ENCODE measurements at places on chromosomes 3 and 15.
A peak's percentile ranks its signal among the peaks of the same experiment; 100 is the strongest.

- no peak for DNase-seq
Measured at GRCh38 chr15:80572337-80572736, 122.8 kb upstream of the ABHD17C start.

- DNase-seq: no peak
Measured at GRCh38 chr3:151093905-151094304, 8.4 kb downstream of the MED12L start.

GRCh38 chr15:60004009-60004845 is at the start of gene FOXB1:
FOXB1 (plus strand) TSS chr15:60004311; CDS start chr15:60004964, 653 bp downstream.
- DNase-seq: no peak

GRCh38 chr3:73080216-73080966 is 18.9 kb downstream of the EBLN2 start:
- no peak for DNase-seq

GRCh38 chr3:184339001-184339400 is 1.6 kb downstream of the FAM131A start:
- no peak for DNase-seq

- no peak for DNase-seq
Measured at GRCh38 chr15:90819390-90819789, 49.0 kb upstream of the FURIN start.

DNA sequence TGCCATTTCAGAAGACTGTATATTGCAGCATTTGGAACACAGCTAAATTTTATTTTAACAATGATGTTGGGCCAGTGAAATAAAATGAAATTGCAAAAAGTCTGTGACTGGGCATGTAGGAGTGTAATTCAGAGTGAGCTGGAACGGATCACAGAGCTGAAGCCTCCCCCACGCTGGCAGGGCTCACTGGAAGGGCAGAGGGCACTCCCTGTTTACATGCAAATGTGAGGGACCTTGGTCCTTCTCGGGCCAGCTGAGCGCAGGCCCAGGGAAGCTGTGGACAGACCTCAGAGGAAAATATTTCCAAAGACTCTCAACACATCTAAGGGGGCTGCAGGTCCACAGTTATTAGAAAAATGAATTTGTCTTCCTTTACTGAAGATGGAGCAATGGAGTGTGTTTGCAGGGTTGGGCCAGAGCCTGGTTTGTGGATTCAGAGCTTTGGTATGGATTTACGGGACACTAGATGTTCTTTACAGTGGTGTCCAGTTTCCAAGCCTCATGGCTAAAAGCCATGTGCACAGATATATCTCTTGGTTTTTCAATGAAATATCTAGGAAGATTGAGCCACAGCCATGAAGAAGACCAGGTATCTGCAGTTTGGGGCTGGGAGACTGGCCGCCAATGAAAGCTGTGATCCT is 32.0 kb downstream of the TRPM1 start:
- no peak for DNase-seq

DNA sequence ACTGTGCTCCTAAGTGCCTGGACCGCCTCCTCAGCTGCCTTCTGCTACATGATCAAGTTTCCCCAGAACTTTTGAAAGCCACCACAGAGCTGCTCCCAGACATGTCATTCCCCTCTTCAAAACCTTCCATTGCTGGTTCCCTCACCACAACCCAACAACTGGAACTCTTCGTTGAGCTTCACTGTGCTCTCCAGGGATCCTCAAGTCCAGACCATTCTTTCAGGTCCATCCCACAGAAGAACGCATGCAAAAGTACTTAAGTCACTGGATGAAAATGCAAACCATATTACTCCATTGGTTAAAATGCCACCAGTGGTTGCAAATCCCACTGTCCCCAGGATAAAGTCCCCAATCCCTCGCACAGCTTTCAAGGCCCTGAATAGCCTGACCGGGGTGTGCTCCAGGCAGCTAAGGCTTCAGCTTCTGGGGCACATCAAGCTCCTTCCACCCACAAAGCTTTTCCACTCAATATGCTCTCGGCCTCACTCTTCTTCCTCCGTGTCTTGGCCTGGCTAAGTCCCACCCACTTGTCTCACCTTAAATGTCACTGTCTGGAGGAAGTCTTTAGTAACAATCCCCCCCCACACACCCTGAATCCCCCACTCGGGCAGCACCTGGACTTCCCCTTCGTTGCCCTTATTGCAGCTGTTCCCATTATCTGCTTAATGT is 84.8 kb downstream of the XXYLT1 start:
- no peak for DNase-seq

DNA sequence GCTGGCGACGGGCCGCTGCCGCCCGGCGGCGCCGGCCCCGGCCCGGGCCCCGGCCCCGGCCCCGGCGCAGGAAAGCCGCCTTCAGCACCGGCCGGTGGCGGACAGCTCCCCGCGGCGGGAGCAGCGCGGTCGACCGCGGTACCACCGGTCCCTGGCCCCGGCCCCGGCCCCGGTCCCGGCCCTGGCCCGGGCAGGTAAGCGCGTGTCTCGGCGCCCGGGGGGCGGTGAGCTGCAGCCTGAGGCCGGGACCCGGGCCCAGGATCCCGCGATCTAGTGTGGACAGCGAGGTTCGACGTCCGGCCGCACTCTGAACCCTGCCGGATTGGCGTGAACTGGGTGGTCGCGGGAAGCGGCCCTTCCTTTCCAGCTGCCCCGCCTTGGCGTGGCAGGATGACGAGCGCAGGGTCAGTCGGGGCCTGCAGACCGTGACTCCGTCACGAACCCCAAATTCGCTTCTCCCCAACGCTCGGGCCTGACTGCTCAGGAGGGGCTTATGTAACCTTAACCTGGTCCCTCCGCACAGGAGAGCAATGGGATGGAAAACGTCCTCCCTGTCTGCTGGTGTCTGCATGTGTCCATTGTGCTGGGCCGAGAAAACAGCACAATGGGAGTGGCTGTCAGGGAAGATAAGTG is 472 bp downstream of the BSN start:
- DNase-seq: peak; percentile 34

DNA sequence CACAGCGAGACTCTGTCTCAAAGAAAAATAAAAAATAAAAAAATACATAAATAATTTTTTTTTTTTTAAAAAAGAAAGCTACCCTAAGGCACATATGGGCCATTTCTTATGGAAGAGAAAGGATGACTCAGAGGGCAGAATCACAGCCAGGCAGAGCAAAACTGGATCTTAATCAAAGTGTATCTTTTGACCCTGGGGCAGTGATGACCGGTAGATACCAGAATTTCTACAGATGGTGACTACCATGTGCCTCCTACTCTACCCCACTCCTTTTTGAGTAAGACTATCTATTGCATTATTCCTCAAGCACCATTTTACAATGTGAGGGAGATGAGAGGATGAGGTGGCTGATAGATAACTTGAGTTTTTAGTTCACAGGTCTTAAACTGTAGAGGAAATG is 26.0 kb downstream of the TARS3 start:
- DNase-seq: no peak

DNA sequence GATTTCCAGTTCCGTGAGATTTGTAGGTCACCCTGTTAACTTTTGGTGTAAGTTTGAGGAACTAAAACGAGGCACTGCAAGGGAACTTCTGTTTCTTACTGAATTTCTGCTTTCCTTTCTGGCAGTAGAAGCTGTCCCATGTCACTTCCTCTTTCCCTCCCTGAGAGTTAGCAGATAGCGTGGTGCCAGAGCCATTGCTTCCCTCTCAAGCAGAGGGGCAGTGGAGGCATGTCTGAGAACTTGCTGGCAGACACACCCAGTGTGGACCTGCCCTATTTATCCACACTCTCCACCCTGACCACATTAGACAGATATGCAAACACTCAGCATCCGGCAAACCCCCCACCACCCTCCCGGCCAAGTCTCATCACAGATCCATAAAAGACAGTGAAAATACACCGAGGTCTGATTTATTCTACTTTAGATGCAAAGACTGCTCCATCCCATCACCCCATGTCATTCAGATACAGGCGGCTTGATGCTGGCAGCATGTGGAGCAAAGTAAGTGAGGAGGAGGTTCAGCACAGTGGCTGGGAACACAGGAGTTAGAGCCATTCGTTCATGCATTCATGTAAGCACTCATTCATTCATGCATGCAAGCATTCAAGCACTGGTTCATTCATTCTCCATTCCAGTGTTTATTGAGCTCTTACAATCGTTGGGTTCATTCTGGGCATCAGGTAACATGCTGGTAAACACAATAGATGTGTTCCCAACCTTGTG is 324.7 kb downstream of the SHQ1 start:
- no peak for DNase-seq

DNA sequence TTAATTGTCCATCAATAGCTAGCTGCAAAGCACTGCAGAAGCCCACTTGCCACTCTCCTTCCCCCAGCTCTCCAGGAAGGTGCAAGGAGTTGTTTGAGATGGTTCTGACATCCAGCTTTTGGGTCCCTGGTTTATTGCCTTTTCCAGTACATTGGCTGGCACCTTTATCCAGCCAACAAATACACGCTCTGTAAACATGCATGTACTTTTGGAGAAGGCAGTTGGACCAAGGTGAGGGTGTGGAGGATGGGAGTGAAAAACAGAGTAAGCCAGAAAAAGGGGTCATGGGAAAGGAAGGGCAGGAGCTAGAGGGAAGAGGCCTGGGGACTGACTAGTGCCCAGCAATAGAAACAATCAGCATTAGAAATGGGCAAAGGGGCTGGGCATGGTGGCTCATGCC is 102.7 kb downstream of the CGNL1 start:
- no peak for DNase-seq

GRCh38 chr3:46987319-46987742 is 7.9 kb downstream of the NBEAL2 start:
- no peak for DNase-seq

- DNase-seq: no peak
Measured at GRCh38 chr15:97947465-97948260, 12.8 kb upstream of the ARRDC4 start.

- DNase-seq: no peak
Measured at GRCh38 chr3:6120786-6121185, 740.1 kb upstream of the GRM7 start.

DNA sequence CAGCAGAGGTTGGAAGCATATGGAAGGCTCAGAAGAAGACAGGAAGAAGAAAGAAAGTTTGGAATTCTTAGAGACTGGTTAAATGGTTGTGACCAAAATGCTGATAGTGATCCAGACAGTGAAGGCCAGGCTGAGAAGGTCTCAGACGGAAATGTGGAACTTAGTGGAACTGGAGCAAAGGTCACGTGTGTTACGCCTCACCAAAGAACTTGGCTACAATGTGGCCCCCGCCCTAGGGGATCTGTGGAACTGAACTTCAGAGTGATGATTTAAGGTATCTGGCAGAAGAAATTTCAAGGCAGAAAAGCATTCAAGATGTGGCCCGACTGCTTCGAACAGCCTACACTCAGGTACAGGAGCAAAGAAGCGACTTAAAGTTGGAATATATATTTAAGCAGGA is 83.1 kb downstream of the MYO5A start:
- DNase-seq: no peak

DNA sequence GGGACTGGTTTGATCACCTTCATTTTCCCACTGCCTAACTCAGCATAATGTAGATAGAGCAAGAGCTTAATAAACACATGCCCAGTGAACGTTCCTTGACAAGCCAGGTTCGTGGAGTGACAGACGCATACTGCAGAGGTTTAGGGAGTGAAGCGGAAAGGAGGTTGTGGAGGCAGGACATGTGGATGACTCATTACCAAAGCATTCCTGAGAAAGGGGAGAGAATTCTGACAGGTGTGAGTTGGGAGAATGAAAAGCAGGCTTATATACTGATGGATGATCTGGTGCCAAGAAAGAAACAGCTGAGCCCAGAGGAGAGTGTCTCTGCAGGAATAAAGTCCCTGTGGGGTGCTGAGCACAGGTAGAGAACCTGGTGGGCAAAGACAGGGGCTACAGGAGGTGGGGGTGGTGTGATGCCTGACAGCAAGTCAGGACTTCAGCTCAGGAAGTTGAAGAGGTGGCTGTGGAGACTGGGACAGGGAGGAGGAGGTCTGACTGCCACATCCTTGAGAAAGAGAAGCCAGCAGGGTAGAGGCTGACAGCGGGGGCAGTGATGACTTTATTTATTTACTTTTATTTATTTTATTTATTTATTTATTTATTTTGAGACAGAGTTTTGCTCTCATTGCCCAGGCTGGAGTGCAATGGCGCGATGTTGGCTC is 2.4 kb upstream of the RPL29 start:
- no peak for DNase-seq

GRCh38 chr3:141625506-141625905 is 112.6 kb upstream of the RNF7 start:
- DNase-seq: no peak

DNA sequence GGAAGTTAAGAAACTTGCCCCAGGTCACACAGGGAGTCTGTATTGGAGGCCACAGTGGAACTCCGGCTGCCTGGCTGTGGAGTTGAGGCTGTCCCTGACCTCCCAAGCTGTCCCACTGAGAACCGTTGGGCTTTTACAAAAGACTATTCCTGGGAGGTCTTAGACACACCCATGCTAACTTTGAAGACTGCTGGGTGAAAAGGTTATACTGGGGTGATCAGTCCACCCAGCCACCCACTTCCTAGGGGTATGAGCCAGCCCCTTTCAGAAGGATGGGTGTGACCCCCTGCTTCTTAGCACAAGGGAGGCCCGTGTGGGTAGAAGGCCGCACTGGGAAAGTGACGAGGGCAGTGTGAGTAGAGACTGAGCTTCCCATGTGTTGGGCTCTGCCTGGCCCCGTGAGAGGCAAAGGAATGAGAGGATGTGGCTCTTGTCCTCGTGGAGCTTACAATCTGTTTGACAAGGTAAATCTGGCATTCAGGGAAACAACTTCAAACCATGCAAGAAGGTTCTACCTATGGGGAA is 19.0 kb downstream of the MRAS start:
- DNase-seq: no peak

- no peak for DNase-seq
Measured at GRCh38 chr3:115928376-115928775, 305.1 kb downstream of the GAP43 start.

- DNase-seq: no peak
Measured at GRCh38 chr3:177652556-177653291, 455.4 kb upstream of the TBL1XR1 start.

- no peak for DNase-seq
Measured at GRCh38 chr3:43707266-43707665, 16.5 kb downstream of the ABHD5 start.

- DNase-seq: no peak
Measured at GRCh38 chr3:88031642-88032077, 27.1 kb downstream of the CGGBP1 start.

DNA sequence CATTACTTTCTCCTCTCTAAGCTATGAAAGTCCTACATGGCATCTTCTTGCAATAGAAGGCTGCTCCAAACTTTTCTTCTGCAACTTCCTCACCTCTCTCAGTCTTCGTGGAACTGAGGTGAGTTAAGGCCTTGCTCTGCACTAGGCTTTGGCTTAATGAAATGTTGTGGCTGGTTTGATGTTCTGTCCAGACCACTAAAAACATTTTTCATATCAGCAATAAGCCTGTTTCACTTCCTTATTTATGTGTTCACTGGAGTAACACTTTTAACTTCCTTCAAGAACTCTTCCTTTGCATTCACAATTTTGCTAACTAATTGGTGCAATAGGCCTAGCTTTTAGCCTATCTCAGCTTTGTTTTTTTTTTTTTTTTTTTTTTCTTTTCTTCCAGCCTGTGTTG is 335.3 kb upstream of the NECTIN3 start:
- no peak for DNase-seq

GRCh38 chr3:133703915-133704314 is 42.2 kb upstream of the TOPBP1 start:
- DNase-seq: no peak

- no peak for DNase-seq
Measured at GRCh38 chr15:98002866-98003265, 42.4 kb downstream of the ARRDC4 start.
